ENCODE measurements at places on chromosomes 12 and 14.

- DNase-seq: no peak
Observed at GRCh38 chr12:4203772-4204376, 69.7 kb upstream of the CCND2 start.

GRCh38 chr12:28059668-28060067, 87.1 kb upstream of the PTHLH start:
- DNase-seq: no peak

- DNase-seq: peak; percentile 66
Observed at GRCh38 chr14:61965030-61965745, 203.0 kb downstream of the SNAPC1 start.

GRCh38 chr12:45234139-45234865, 18.4 kb downstream of the ANO6 start:
- peak; percentile 96 for DNase-seq

DNA sequence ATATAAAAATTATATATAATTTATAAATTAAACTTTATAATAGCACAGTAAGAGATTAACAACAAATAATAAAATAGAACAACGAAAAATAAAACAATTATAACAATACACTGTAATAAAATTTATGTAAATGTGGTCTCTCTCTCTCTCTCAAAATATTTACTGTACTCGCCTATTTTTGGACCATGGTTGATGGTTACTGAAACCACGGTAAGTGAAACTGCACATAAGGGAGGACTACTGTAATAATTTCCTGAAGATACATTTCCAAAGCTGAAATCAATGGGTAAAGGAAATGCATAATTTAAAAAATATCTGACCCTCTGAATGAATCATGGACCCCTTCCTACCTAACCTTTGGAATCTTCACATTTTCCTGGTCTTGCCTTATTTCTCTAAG, 48.9 kb downstream of the NTN4 start:
- no peak for DNase-seq

DNA sequence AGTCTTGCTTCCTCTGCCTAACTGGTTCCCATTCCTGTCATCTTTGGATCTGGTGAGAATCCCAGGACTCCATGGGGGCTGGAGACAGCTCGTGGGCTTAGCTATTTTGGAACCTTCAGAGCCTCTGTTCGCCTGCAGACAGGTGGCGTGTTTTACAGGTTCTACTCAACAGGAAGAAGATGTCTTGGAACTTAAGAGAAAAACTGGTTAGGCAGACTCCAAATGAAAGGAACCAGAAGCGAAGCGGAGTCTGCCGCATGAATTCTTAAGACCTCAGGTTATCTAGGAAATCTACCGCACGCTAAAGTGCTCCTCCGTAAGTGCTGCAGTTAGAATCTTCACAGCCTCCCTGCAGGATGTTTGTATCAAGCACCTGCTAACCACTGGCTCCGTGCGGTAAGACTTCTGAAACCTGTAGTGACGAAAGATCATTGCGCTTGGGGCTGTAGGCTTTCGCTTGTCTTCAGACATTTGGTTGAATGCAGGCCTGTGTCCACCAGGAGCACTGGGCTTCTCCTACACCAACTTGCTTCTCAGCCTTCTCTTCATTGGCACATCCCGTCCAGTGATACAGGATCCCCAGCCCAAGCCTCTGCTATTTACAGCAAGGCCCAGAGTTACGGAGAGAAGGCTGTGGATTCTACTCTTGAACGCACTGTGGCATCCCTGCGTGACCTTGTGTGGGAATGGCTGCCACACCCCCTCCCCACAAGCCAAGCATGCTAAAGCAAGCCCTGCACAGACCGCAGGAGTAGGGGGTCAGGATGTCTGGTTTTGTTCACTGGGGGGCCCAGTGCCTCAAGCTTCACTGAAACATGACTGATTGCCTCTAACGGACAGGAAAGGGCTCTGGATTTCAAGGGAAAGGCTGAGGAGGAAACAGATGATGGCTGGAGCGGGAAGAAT, 35.0 kb downstream of the ACADS start:
- DNase-seq: no peak

- no peak for DNase-seq
Observed at GRCh38 chr12:108812324-108812723, 45.1 kb downstream of the SSH1 start.

GRCh38 chr12:118358612-118359540, 13.8 kb downstream of the TAOK3 start:
- no peak for DNase-seq

GRCh38 chr14:95260537-95261361, 59.0 kb downstream of the CLMN start:
- peak; percentile 59 for DNase-seq

GRCh38 chr14:72142328-72142727, 210.1 kb downstream of the RGS6 start:
- DNase-seq: no peak

- no peak for DNase-seq
Observed at GRCh38 chr12:11884116-11884515, 186.6 kb upstream of the BCL2L14 start.

DNA sequence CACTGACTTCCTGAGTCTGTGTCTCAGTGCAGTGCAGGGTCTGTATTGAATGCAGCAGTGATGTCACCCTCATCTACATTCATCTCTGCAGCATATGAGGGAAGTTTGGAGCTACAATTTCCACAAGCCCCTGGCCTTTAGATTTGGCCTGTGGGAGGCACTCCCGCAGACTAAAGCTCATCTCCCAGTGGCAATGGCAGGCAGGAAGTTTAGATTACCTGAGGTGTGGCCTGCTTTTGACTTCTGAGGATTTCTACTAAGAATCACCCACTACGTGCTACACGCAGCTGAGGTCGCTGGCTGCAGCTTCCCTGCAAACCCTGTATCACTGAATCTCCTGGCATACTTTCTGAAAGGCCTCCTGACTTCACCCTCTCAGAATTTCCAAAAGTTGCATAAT, 202.2 kb upstream of the PRKD1 start:
- DNase-seq: no peak

DNA sequence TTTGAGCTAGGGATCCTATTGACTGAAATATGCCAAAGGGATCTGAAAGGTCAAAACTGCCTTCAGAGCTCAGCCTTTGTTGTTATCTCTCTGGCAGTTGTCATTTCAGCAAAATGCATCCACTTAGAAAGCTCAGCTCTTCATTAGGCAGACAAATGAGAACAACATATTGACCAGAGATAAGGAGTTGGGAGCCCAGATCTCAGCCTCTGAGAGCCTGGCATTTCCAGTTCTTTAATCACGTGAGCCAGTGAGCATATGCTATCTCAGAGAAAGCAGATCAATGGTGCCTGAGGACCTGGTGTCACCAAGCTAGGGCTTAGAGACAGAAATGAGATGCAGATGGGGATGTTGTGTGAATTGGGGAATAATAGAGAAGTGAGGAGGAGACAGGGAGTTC, 101.1 kb downstream of the DAD1 start:
- no peak for DNase-seq

GRCh38 chr12:46675736-46676135, 150.1 kb downstream of the SLC38A4 start:
- DNase-seq: peak; percentile 55

GRCh38 chr14:100072783-100073346, 7.6 kb downstream of the EVL start:
- DNase-seq: peak; percentile 50

Measured in kidney tubule cell (primary cell).